ENCODE measurements at places on chromosomes 3 and 15.

- no peak for DNase-seq
Measured at GRCh38 chr3:69252631-69253030, 130.2 kb upstream of the LMOD3 start.

GRCh38 chr3:3577823-3578222, 221.4 kb upstream of the LRRN1 start:
- no peak for DNase-seq

DNA sequence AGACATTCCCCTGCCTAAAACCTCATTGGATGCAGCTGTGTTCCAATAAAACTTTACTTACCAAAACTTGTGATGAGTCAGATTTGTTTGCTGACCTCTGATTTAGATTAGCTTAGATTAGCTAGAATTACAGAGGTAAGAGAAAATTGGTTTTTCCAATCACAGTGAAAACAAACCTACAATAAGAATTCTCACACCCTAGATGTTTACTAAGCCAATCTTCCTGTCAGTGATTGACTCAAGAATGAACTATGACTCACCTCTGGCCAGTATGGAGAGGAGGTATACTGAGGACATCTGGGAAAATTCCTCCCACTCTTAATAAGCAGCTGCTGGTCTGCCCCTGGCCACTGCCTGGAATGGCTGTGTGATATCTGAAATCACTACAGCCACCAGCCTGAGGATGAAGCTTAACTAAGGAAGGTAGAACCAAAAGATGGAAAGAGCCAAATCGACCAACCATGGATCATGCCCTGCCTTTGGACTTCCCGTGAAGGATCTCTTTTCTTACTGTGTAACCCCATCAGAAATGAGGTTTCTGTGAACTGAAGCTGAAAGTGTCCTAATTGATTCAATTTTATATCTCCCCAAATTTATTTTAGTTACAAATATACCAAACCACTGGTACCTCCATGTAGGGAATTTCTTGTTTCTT, 19.0 kb upstream of the GHSR start:
- DNase-seq: no peak

DNA sequence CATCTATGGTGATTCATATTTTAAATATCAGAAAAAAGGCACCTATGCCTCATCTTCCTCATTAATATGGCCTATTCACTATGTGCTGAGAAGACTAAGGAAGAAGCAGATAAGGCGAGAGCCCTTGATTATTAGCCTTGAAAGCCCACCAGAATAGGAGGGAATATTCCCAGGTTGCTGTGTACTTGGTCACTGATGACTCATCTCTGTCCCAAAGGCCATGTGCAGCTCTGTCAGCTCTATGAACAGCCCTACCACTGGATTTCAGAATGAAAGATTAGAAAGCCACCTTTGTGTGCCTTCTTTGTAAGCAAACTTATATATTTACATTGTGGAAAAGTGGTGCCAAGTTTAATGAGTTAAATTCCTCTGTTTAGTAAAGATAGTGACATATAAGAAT, 211.5 kb downstream of the NFKBIZ start:
- no peak for DNase-seq
